ENCODE measurements at places on chromosomes 4 and X.

GRCh38 chrX:38881727-38882126, 80.5 kb downstream of the MID1IP1 start:
- no peak for DNase-seq

- DNase-seq, result no peak
These were observed 170.1 kb downstream of the KLHL4 start for GRCh38 chrX:87687703-87688102.

DNA sequence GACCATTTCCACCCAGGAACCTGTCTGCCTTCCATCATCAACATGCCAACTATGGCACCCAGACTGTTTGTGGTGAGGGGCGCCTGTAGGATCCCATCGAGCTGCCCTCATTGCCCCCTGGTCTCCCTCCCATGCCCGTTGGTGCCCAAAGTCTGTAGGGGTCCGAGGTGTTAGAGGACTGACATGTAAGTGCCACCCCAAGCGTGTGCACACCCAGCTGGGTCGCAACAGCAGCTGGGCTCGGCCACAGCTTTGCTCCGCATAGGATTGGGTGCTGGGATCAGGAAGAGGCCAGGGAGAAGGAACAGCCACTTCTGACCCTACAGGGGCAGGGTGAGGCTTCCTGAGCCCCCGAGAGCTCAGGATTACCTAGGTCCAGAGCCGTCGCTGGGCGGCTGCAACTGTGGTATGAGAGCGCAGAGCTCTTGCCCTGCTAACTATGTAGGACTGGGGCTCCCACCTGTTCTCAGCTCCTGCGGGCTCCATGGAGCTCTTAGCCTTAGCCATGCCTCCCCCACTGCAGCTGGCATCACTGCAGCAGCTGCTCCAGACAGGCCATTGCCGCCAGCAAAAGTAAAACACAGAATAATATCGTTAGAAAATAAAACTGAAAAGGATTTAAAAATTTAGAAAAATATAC, 1160.3 kb downstream of the FSTL5 start:
- DNase-seq, result no peak

DNA sequence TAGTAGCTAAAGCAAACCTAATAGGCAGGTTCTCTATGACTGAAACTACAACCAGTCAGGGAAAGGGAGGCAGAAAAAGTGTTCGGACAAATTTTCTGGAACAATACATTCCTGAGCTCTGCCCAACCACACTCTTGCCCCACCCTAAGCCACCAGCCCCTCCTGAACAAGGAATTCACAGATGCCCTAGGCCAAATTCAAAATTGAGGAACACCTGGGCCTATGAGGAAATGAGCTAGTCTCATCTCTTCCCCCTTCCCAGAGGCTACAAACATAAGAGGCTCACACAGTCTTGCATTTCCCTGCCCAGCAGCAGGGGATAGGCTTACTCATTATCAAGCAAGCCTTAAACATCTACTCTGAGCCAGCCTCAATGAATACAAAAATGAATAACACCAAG, 284.7 kb downstream of the ZNF674 start:
- DNase-seq, result no peak

- no peak for DNase-seq
These were observed 58.2 kb downstream of the CD38 start for GRCh38 chr4:15836362-15836761.
